Activated T-helper 1 cell treated with Interleukin-2 at 50 U/mL for 16 hours (primary cell): ENCODE measurements at places on chromosomes 3 and 15.
A peak's percentile ranks its signal among the peaks of the same experiment; 100 is the strongest.

- no peak for DNase-seq
These were observed 1.9 kb upstream of the C3orf49 start for GRCh38 chr3:63817225-63817624.

GRCh38 chr15:62099094-62099601 is 32.4 kb downstream of the C2CD4A start:
- no peak for DNase-seq

DNA sequence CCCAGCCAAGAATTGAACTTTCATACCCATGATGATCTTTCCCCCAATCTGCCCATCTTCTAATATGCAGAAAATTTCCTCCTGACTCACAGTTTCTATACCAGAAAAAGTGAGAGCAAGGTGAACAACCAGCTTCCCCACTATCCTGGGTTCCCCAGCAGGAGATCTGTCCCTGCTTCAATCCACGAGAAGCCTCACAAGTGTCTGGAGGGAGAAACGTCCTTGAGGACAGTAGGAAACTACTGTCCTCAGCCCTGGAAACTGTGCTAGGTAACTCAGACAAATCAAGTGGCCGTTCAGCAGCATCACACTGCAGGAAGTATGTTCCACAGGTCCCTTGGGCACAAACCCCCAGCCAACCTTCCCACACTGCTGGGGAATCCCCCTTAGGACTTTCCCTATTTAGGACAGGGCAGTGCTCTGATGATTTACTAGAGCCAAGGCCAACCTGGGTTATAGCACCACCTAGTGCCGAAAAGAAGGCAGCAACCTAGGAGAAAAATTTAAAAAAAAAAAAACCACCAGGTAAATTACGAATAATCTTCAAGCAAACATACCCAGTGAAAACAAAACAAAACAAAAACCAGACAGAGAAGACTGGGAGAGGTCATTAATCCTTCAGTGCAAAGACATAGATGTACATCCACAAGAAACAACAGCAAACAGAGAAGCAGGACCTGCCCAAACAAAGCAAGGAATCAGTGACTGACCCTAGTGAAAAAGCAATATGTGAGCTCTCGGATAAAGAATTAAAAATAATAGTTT is 36.0 kb downstream of the MORC1 start:
- DNase-seq, result no peak

DNA sequence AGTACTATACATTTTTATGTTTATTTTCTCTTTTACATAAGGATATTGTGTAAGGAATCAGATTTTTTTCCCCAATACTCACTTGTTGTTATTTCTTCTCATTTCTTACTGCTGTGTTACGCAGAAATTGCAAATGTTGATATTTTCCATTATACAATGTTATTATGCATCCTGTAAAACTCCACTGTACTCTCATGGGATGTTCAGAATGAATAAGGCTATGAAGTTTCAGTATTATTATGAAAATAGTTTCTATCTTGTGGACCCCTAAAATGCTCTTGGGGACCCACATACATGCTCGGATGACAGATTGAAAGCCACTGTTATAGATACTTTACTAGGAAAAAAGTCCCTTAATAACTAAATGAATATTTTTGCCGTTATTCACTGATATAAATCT is 329.4 kb downstream of the EPHA3 start:
- no peak for DNase-seq

GRCh38 chr3:174529298-174529697 is 329.8 kb upstream of the NAALADL2 start:
- DNase-seq, result no peak

GRCh38 chr3:132659365-132660051 is at the start of gene ACAD11:
ACAD11 (minus strand) TSS chr3:132659809; CDS start chr3:132659751, 58 bp downstream.
- peak; percentile 1 for DNase-seq

GRCh38 chr3:11138371-11138770 is 15.9 kb upstream of the HRH1 start:
- DNase-seq, result no peak
